Mesothelial cell of epicardium (in vitro differentiated cells): ENCODE measurements at places on chromosomes 11 and 22. TPM values are rescaled to one million over a fixed set of nuclear protein-coding genes. Genes with fewer than 3 reads are reported as not detected.
A peak's percentile ranks its signal among the peaks of the same experiment; 100 is the strongest.

Gene ARHGAP8
- total RNA-seq = 161 to 172 TPM (median 166 TPM) in 3 replicates

Gene HEPHL1
- not detected in 3 replicates for total RNA-seq

Gene ANKK1
- total RNA-seq = 2.1 to 2.8 TPM (median 2.4 TPM) in 3 replicates

Gene FZD4
- 20.1 to 22.5 TPM (median 20.7 TPM) in 3 replicates for total RNA-seq

Gene ISX
- 1.9 to 2.6 TPM (median 2.5 TPM) in 3 replicates for total RNA-seq

DNA sequence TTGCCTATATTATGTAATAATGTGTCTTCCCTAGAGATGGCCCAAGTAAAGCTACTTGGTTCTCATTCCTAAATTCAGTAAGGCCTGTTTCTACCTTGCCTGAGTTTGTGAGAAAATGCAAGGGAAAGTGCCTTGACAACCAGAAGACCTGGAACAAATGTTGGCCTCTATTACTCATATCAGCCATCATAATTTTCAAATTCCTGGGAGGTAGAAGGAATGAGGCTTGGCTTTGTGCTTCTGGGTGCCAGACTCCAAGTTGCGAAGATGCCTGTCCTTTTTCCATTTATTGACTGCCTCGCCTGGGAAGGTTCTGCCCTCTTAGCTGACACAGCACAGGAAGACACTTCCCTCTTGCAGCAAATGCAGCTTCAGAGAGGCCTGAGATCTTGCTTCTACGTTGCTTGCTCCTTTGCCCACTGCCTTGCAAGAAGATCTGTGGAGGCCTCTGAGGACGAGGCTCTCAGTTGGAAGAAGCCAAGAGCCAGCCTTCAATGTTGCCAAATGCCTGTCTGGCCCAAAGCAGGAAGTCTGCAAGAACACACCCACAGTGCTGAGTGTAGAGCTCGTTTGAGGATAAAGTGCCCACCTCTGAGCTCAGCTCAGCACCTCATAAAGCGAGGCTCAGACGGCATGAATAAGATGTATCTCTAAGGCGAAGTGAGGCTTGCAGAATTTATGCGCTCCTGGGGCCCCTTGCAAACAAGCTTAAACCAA is 120.1 kb downstream of the GALNT18 start:
- H3K4me1 ChIP-seq = peaks cover 17% of the 10 kb centered on the region
- H3K27ac ChIP-seq = no peak overlapping the region
- peaks cover 10% of the 10 kb centered on the region for H3K27me3 ChIP-seq
- no peak overlapping the region for H3K4me3 ChIP-seq
- no peak for DNase-seq

- peaks cover 6% of the 10 kb centered on the region for H3K4me1 ChIP-seq
- no peaks in the 10 kb centered on the region for H3K27me3 ChIP-seq
- H3K36me3 ChIP-seq = no peaks in the 10 kb centered on the region
- no peak overlapping the region for H3K27ac ChIP-seq
- H3K4me3 ChIP-seq = no peak overlapping the region
Observed at GRCh38 chr11:81570669-81571068, 1163.0 kb downstream of the FAM181B start.

DNA sequence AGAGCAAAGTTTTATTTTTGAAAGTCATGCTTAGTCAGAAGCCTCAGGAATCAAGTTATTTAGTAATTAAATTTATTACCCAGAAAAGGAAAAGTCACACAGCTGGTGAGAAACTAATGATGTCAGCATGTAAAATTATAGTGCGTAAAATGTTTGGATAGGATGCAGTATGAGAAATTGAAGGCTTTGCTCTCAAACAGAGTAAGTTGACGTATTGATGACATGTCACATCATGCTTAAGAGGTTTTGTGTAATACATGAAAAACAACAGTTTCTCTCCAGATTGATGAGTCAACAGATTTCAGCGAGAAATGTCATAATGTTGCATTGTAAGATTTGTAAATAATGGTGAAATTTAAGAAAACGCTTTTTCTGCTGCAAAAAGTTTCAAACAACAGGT is 769.8 kb downstream of the METTL15 start:
- no peaks in the 10 kb centered on the region for H3K36me3 ChIP-seq
- no peak overlapping the region for H3K27ac ChIP-seq
- H3K27me3 ChIP-seq = no peaks in the 10 kb centered on the region
- H3K4me3 ChIP-seq = no peak overlapping the region
- no peaks in the 10 kb centered on the region for H3K4me1 ChIP-seq

DNA sequence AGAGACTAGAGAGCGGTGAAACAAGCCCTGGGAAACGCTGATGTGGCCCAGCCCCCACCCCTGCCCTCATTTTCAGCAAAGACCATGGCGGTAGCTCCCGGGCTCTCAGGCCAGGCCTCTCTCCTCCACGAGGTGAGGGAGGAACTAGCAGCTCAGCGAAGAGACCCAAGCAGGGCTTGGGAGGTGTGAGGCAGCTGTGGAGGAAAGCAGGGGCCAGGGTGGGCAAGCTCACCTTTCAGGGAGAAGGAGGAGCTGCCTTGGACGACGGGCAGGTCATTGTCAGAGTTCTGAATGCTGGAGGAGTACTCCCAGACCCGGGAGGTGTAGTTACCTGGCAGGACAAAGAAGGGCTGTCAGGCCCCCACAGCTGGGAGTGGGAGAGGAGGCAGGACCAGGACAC is 19.9 kb downstream of the TRIM29 start:
- H3K36me3 ChIP-seq = no peaks in the 10 kb centered on the region
- peaks cover 21% of the 10 kb centered on the region for H3K4me1 ChIP-seq
- no peak overlapping the region for H3K4me3 ChIP-seq
- no peak for DNase-seq
- no peak overlapping the region for H3K27ac ChIP-seq

GRCh38 chr22:21942407-21943343 is 10.0 kb downstream of the PPM1F start:
- no peaks in the 10 kb centered on the region for H3K27me3 ChIP-seq
- no peak overlapping the region for H3K4me3 ChIP-seq
- peaks cover 15% of the 10 kb centered on the region for H3K36me3 ChIP-seq
- no peak for DNase-seq
- H3K27ac ChIP-seq = peak overlapping the region; percentile 32
- peaks cover 21% of the 10 kb centered on the region for H3K4me1 ChIP-seq

DNA sequence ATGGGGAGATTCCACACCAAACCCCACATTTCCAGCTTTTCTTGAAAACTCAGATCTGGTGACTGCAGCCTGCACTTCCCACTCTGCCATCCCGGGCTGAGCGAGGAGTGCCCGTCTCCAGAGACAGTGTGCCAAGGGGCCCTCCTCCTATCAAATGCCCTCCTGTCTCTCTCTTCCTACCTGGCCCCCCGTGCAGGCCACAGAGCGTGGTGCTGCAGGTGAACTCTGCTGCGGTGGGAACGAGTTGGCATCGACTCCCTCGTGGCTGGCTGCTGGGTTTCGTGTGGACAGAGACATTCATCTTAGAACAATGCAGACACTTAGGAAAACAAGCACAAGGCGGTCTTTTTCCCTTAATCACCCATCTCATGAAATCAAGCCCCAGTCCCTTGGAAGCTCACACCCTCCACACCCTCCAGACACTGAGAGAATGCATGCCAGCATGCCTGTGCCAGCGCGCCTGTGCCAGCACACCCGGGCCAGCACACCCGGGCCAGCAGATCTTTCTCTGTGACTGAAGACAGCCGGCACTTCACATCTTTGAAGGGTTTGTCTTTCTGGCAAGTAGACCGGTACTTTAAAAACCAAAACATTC is 65.0 kb downstream of the PARVB start:
- H3K4me3 ChIP-seq = no peak overlapping the region
- no peaks in the 10 kb centered on the region for H3K27me3 ChIP-seq
- peaks cover 10% of the 10 kb centered on the region for H3K4me1 ChIP-seq
- H3K27ac ChIP-seq = no peak overlapping the region
- H3K36me3 ChIP-seq = peaks cover 2% of the 10 kb centered on the region

DNA sequence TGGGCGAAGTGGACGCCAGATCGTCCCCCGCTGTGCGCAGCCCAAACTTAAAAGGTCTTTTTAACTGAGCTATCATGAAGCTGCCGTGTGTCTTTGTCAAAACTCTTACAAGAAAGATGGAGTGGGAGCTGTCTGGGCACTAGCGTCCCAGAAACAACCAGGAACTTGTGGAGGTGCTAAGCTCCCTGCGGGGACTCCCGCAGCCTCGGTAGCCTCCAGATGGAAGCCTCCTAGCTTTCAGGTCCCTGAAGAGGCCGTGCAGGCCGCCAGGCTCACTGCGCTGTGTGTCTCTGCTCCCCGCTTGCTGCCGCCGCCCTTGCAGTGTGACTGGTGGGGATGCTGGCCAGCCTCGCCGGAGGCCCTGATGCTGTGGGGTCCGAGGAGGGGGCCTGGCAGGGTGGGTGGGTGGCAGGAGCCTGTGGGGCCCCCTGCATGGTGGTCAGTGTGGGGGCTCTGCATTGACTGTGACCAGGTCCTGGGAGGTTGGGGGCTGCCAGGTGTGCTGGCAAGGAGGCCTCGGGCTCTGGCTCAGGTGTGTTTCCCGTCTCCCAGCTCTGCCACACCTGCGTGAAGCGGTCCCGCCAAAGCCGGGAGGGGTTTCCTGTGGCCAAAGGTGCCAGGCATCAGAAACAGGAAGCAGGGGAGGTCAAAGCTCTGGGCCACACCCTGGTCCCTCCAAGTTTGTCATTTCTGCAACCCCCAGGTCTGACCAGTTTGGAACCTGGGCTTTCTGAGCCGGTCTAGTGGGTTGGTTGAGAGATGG is 1.2 kb downstream of the TRABD start:
- H3K4me3 ChIP-seq = peak overlapping the region; percentile 94
- H3K4me1 ChIP-seq = peaks cover 32% of the 10 kb centered on the region
- no peaks in the 10 kb centered on the region for H3K36me3 ChIP-seq

DNA sequence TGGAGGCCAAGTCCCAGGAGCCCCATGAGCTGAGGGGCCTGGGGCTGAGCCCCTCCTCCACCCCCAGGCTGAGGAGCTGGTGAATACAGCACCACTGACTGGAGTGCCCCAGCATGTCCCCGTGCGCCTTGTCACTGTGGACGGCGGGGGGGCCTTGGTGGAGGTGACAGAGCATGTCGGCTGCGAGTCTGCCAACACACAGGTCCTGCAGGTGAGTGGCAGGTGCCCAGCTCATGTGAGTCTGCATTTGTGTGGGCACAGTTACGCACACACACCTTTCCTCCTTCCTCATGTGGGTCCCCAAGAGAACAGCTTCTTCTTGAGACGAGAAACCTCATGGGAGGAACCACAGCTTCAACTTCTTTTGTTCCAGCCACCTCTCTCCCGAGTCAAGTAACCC is 7.7 kb downstream of the TMEM132A start:
- no peak overlapping the region for H3K27ac ChIP-seq
- H3K36me3 ChIP-seq = peaks cover 20% of the 10 kb centered on the region
- H3K4me3 ChIP-seq = no peak overlapping the region
- no peaks in the 10 kb centered on the region for H3K27me3 ChIP-seq
- no peak for DNase-seq

- no peaks in the 10 kb centered on the region for H3K36me3 ChIP-seq
- peaks cover 38% of the 10 kb centered on the region for H3K27me3 ChIP-seq
- H3K4me3 ChIP-seq = no peak overlapping the region
- no peak for DNase-seq
Observed at GRCh38 chr11:116731821-116732220, 41.0 kb downstream of the BUD13 start.
